ENCODE measurements at places on chromosomes 11 and 22. TPM values are rescaled to one million over a fixed set of nuclear protein-coding genes. Genes with fewer than 3 reads are reported as not detected.

KCNC1 gene
- not detected for total RNA-seq

DDTL gene
- not detected for total RNA-seq

ASRGL1 gene
- 12.8 TPM for total RNA-seq

PLA2G3 gene
- 9.9 TPM for total RNA-seq

GRCh38 chr11:26023057-26023456 lies 308.9 kb upstream of the ANO3 start:
- DNase-seq = no peak

- no peak for DNase-seq
Measured at GRCh38 chr11:13782390-13783075, 114.1 kb downstream of the FAR1 start.
